Stimulated activated CD8-positive, alpha-beta memory T cell treated with anti-CD3 and anti-CD28 coated beads, Interleukin-15, amount 100 ng/mL, for 4 hours (primary cell): ENCODE measurements at places on chromosomes 2 and 18.

GRCh38 chr2:25265802-25266201 lies 75.9 kb downstream of the DNMT3A start:
- no peak for DNase-seq

DNA sequence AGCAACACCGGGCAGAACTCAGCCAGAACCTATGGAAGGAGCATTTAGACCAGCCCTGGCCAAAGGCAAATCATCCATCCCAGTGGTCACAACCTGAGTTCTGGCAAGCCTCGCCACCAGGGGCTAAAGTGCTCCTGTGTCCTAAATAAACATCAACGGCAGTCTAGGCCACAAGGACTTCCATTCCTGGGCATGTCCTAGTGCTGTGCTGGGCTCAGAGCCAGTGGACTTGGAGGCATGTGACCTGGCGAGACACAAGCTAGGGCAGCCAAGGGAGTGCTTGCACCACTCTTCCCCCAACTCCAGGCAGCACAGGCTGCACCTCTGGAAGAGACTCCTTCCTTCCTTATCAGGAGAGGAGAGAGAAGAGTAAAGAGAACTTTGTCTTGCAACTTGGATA lies 69.0 kb downstream of the ST6GAL2 start:
- no peak for DNase-seq

GRCh38 chr2:99806758-99807157 lies 316.9 kb upstream of the REV1 start:
- DNase-seq, result no peak

- no peak for DNase-seq
Observed at GRCh38 chr2:69222953-69223658, 163.9 kb downstream of the GFPT1 start.

DNA sequence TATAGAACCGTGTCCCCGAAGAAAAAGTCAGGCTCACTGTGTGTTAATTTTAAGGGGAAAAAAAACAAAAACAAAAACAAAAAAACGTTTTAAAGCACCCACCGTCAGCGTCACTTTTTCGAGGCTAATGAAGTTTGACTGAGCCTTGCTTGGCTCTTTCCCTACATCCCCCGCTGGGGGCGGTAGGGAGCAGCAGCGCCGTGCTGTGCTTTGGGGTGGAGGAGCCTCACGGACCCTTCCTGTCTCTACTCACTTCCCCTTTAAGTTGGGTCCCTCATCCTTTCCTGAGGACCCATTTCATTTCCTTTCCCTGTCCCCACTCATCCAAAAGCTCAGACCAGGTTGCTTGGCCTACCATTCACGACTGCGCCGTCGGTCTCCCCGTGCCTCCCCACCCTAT lies 82.8 kb upstream of the RPL31 start:
- no peak for DNase-seq

- no peak for DNase-seq
Observed at GRCh38 chr2:86704459-86704971, 15.6 kb upstream of the RMND5A start.

- DNase-seq, result no peak
Observed at GRCh38 chr2:160465002-160465401, 28.6 kb downstream of the RBMS1 start.

DNA sequence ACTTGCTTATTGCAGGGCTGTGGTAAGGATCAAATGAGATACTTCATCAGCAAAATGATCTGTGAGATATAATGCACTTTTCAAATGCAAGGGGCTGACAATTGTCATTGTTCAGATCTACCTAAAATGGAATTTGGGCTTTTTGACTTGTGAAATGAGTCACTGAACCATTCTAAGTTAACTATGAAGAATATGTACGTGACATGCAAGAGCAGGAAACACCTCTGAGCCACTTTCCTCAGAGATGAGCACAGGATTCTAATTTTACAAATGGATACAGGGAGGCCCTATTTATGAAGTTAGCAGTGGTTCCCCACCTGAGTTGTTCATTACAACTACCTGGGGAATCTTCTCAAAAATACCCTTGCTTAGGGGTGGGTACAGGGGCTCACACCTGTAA lies 26.7 kb downstream of the CTLA4 start:
- no peak for DNase-seq

GRCh38 chr2:140442319-140442718 lies 1662.1 kb upstream of the NXPH2 start:
- DNase-seq, result no peak

- DNase-seq, result no peak
Observed at GRCh38 chr18:59628995-59629394, 68.2 kb downstream of the CCBE1 start.
